GM13977 (cell line): ENCODE measurements at places on chromosomes 11 and 22.

DNA sequence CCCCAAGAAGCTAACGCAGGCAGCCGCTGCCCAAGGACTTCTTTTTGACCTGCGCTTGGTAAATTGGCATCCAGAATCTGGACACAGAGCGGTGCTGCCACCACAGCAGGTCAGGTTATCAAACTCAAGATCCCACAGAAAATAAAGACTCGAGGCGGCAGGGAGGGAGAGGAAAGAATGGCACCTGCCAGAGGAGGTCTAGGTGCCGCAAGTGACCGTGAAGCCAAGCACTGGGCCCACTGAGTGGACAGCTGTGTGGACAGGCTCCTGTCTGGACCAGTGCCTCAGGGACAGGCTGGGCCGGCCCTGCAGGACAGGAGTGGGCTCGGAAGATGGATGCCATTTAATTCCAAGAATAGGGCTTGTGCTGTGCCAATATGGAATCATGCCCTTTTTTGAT is 27.4 kb downstream of the BID start:
- DNase-seq = peak; percentile 3

DNA sequence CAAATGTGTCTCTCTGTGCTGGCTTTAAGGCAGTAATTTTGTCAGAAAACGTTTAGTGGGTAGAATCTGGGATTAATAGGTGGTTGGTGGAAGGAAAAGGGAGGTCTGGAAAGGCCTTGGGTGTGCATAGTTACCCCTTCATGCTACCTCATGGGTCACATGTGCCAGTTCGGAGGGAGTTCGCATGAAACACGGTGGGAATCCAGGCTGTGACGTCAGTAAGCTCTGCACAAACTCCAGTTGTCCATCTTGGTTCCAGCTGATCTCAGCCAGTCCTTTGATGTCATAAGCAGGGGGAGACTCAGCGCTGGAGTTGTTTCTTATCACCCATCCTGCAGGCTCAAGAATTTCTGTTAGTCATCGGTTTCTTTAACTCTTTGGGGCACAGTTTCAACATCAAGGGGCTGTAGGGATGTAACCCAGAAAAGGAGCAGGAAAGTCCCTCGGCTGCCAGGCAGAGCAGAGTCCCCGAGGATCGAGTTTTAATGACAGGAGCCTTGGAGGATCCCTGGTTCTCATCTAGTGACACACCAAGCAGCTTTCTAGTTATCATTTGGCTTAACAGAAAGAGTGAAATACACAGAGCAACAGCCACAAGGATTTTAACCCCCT is 28.9 kb downstream of the MOV10L1 start:
- DNase-seq = no peak

DNA sequence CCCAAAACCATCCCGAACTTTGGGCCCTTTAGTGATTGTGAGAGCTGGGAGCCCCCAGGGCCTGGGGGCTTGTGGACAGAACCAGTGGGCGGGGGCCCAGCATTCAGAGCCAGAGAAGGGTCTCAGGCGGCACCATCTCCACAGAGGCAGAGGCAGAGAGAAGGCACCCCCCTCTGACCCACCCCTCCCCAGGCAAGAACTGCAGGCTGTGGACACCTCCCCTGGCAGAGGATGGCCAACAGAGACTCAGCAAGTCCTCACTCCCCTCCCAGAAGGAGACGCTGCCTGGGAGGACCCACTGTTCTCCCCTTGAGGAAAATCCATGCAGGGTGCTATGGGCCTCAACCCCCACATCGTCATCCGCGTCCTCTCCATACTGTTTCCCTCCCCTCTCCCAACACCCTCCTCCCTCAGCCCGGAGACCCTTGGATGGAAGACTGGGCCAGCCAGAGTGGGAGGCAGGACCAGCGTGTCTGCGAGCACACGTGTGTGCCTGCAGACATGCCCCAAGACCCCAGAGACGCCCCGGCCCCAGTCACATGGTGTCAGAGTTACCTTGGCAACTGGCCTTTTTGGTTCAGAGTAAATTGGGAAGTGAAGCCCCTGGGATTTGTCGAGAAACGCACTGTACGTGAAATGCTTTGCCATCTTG is 42.6 kb downstream of the KCNC1 start:
- DNase-seq = no peak

- DNase-seq = no peak
These were observed 556.5 kb downstream of the INSC start for GRCh38 chr11:15671216-15671615.

GRCh38 chr11:71543866-71544265 is 4.4 kb upstream of the KRTAP5-9 start:
- DNase-seq = no peak

DNA sequence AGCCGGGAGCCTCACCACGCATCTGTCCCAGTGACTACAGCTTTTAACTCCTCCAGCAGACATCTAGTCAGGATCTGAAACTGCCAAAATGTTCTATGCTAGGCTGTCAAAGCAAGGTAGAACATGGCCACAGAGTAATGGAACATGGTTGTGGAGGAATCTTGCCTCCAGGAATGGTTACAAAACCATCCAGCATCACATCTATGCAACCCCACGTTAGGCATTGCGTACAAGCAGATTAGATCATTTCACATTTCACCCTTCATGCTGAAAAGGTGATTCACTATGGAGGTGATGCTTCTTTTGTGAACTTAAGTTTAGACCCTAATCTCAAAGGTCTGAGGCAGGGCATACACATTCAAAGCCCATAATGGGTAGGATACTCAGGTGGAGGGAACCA is 103.0 kb downstream of the PARVA start:
- DNase-seq = no peak

DNA sequence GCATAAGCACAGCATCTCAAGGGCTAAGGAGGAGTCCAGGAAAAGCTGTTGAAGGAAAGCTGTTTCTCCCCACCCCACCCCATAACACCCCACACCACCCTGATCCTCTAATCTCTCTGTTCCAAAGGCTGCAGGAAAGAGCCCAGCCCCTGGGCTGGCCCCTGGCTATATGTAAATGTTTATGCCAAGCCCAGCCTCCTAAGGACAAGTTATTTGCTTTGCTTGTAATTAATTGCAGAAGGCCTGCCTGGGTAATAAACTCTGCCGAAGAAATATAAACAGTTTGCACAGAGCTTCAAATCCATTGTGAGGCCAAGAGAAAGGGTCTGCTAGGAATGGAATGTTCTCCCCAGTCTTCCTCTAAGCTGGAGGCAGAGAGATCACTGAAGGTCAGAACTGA is 21.2 kb downstream of the ARRB1 start:
- no peak for DNase-seq

DNA sequence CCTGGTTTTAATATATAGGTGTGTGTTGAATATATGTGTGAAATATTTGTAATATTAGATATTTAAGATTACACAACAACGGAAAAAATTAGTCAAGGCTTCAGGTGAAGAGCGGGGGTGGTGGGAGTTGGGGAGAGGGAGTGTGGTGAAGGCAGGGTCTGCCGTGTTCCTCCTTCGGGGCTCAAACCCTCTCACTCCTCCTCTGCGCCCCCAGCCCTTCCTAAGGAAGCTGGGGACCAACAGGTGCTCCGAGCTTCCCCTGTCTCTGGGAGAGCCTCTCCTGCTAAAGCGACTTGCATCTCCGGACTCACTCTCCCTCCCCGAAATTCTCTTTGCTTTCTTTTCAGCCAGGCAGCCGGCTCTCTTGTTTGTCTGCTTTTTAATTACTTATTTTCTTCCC is 960 bp upstream of the CADM1 start:
- no peak for DNase-seq

- DNase-seq = no peak
These were observed 13.5 kb upstream of the VWA5A start for GRCh38 chr11:124101737-124102136.

DNA sequence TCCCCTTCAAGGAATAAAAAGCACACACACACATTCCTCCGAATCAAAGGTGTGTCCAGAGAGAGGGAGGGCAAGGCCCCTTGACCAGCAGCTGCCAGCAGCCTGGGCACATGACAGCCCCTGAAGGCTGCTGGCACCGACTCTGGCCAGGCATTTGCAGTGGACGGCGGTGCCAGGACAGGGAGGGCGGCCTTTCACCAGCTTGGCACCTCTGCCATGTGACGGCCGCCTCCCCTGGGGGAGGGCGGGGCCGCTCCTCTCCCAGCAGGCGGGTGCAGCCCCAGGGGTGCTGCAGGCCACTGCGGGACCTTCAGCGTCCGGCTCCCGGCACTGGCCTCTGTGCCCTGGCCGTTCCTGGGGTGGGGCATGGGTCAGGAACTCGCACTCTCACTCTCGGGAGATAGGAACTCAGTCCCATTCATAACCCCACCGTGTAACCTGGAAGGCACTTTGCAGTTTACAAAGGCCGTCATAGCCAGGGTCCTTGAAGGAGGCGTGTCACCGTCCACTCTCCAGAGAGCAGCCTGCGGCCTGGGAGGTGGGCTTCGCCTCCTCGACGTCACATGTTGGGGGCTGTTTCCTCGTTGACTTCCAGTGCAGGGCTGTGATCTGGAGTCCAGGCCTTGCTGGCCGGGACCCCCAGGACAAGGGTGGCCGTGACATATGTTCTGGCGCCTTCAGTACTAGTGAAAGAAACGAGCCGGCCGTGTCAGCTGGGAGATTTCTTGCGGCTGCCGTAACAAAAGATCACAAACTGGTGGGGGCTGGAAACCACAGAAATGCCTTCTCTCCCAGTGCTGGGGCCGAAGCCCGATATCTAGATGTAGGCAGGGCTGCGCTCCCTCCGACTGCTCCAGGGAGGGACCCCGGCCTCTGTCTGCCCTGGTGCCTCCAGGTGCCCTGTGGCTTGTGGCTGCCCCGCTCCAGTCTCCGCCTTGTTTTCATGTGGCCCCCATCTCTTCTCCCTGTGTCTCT is 39.9 kb upstream of the SMIM38 start:
- DNase-seq = no peak

- DNase-seq = no peak
These were observed 104.7 kb upstream of the SPON1 start for GRCh38 chr11:13857828-13858227.

DNA sequence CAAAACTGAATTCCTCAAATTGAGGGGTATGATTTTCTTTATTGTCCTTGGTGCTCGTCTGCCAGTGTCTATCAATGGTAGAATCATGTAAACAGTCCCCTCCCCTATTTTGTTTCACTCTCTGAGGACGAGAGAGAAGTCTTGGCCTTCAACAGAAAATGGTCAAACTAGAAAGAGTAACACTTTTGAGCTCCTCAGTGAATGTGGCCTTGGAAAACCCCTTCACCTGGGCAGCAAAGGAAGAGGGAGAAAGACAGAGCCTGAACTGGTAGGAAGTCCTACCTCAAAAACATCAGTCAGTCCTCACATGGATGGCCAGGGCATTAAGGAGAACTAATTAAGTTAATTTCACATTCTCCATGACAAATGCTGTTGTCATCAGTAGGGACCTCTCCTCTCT is 86.1 kb upstream of the TOP3B start:
- DNase-seq = no peak

DNA sequence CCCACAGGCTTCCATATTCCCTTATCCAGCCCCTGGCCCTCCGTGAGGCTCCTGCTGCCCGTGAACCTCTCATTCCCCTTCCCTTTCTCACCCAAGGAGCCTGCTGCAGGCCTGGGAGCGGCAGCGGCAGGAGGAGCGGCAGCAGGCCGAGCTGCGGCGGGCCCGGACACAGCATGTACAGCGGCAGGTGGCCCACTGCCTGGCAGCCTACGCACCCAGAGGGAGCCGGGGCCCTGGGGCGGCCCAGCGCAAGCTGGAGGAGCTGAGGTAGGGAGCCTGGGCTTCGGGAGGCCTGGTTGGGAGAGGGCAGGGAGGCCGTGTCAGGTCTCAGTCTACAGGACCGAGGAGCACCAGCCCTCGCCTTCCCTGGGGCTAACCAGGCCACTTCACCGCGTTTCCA is 8.1 kb upstream of the SART1 start:
- no peak for DNase-seq

- no peak for DNase-seq
These were observed 62.6 kb downstream of the FLRT1 start for GRCh38 chr11:64098318-64098831.

GRCh38 chr11:121367001-121367843 is 74.7 kb downstream of the SC5D start:
- DNase-seq = peak; percentile 79

DNA sequence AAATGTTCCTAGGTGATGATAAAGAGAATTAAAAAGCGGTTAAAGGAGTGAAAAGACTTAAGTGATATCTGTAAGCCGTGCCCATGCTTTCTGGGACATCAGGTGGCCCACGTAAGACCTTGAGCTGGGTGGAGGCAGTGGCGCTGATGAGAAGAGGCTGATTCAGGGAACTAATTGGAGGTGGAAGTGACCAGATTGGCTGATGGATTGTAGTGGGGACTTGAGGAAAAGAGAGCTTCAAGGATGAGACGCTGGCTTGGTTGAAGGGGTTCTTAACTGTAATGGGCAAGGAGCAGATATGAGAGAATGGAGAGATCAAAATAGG is 69.1 kb upstream of the EP300 start:
- DNase-seq = no peak

DNA sequence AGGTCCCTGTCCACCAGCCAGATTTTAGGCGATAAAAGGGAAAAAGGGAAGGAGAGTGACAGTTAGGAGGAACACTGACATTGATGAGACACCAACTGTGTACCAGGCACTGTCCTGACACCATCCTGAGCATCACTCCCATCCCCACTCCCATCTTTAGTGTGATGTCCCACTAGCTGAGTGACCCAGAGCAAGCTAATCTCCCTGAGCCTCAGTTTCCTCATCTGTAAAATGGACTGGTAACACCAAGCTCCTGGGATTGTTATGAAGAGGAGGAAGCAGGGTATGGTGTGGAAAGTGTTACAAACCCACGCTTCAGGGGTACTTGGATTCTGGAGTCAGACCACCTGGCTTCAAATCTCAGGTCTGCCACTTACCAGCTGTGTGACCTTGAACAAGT is 8.5 kb upstream of the P2RY6 start:
- no peak for DNase-seq

DNA sequence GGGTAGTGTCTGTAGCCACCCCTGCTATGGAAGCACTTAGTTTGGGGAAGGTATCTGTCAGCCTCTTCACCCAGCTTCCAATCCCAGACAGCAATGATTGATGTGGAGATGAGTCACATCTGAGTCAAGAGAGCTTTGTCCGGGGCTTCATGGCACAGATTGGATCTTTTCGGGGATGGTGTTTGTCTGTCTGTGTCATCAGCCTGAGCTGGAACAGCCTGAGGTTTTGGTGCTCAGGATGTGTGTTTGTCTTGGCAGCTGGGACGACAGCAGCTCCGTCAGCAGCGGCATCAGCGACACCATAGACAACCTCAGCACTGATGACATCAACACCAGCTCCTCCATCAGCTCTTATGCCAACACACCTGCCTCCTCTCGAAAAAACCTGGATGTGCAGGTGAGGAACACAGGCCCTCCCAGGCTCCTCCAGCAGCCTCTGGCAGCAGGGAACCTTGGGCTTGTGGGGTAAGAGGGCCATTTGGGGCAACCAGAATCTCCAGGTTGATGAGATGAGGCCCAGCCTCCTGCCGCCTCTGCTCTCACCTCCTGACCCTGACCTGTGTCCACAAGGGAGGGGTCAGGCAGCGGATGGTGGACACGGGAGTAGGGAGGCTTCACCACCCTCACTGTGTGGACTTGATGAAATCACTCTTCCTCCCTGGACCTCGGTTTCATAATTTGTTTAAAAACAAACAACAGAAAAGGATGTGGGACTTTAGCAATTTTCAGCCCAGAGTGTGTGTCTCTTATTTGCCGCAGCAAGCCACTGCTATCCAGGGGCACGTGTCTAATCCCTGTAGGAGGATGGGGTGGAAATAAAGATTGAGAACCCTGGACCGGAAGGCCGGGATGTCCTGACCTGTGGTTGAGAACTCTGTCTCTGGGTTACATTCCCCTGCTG is 124.3 kb downstream of the DBX1 start:
- DNase-seq = no peak
